ENCODE measurements at places on chromosomes 1 and 21.

DNA sequence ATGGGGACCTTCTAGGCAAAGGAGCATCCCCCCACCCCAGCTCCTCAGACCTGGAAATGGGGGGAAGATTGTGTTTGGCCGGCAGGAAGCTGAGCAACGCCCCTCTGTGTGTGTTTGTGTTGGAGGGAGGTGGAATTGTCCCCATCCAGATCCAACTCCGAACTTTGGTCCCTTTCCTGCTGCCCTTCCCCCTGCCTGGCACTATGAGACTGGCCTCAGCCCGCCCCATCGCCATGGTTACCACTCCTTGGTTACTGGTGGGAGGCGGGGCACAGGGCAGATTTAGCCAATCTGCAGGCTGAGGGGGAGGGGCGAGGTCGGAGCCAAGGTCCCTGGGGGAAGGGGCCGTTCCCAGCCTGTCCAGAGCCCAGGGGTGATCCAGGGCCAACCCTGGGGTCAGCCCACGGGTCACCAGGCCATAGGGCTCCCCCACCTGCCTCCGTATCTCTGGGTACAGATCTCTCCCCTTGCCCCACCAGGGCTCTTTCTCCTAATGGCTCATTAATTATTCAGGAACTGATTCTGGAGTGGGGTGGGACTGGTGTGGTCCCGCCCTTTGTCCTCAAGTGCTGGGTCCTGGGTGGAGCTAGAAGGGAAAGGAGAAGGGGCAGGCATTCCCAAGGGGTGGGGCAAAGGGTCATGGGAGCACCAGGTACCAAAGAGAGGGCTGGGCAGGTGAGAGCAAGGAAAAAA, 15.2 kb downstream of the PTPRF start:
- DNase-seq = peak; percentile 39

GRCh38 chr1:77220687-77221463, 1.6 kb upstream of the PIGK start:
- no peak for DNase-seq

GRCh38 chr21:46608672-46609111, 3.8 kb upstream of the S100B start:
- no peak for DNase-seq

DNA sequence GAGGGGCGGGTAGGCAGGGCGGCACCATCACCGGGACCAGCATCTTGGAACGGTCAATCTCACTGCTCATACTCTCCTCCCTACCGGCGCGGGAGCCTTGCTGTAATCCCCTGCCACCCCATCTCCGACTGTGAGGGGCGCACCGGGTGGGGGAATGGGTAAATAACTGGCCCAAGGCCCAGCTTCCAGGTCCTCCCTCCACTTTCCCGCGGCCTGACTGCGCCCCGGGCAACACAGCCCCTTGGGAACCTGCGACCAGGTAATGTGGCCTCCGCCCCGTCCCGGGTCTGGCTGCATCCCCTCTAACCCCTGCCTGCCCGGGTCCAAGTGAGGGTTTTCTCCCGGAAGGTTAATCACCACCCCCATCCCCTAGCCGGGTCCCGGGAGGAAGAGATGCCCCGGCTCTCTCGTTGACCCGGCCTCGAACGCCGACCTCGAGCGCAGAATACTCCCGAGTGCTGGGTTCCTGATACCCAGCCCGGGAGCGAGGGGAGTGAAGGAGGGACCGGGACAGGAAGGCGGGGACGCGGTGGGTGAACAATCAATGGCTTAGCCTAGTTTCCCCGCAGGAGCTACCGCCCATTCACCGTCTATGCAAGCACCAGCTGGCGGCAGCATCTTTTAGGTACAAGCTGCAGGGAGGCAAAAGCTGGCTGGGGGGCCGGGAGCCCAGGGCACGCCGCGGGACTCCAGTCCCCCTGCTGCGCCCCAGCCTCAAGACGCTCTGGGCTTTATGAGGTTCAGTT, 5.9 kb upstream of the LHX9 start:
- DNase-seq = no peak

GRCh38 chr1:248596615-248597014, 885 bp downstream of the OR2T10 start:
- DNase-seq = peak; percentile 6

GRCh38 chr21:46065215-46065913, 32.5 kb upstream of the COL6A2 start:
- DNase-seq = no peak

DNA sequence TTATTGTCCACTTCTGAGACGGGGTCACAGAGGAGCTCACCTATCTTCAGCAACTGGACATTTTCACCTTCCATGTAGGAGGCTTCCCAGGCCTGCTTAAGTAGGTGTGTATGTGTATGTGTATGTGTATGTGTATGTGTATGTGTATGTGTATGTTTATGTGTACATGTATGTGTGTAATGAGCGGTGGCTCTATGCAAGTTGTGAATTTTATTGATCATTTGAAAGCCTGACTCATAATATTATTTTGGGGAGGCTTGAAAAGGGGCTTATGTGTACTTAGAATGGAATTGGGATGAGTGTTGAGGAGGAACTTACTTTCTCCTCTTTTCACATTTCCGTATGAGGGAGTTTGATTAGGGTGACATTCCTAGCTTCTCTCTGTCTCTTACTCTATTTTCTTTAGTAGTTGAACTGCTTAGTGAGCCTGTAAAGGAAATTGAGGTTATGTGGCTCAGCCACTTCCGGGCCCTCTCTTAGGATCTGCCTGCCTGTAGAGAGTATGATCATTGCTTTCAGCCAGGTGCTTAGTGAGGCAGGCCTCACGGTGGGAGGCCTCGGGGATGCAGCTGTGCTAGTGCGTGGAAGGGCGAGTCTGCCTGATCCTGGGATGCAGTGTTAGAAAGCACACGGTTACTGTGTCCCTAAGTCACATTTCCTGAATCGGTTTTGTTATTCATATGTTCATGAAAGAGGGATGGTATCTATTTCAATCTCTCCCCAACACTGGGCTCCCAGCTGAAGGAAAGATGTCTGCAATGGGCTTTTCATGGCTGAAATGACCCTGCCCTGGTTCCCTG, 61.0 kb downstream of the IER5 start:
- DNase-seq = no peak

DNA sequence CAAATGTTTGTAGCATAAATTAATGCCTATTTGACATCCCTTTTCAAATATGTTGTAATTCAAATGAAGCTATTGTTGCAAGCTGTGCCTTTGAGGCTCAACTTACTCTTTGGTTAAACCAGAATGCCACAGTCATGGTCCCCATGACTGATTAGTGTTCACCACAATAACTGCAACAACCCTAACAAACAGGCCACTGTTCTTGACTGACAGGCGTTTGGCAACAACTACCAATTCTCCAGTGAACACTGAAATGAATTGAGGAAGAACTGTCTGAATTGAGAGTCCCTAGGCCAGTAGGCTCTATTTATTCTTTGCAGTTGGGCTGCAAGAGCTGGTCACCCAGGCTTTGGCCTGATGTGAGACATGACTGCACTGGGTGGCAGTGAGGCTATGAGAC, 6.6 kb upstream of the TMEM167B start:
- DNase-seq = no peak

All from K562 (cell line).